ENCODE measurements at places on chromosomes 4 and X.

- DNase-seq: no peak
Measured at GRCh38 chr4:22514481-22514880, 1.4 kb downstream of the ADGRA3 start.

GRCh38 chr4:71860643-71861042, 76.8 kb upstream of the GC start:
- no peak for DNase-seq

GRCh38 chrX:140123446-140123845, 158.1 kb upstream of the CXorf66 start:
- DNase-seq: no peak

GRCh38 chr4:59655996-59656395, 1544.1 kb upstream of the ADGRL3 start:
- DNase-seq: no peak

- no peak for DNase-seq
Measured at GRCh38 chrX:50211510-50211909, 6.9 kb downstream of the CCNB3 start.

DNA sequence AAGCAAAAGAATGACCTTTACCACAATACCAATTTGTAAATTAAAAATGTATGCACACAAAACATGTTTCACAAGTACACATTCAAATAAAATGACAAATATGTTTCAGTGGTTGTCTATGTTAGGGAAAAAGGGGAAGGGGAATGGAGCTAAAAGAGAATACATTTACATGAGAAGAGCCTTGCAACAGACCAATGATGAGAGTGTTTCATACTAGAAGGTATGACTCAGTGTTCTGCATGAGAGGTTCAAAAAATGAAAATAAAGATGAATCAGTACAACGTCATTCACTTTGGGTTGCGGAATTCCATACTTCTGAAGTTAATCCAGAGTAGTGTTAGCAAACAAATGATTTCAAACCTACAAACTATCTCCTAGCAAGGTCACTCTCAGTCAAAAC, 51.7 kb downstream of the RPGR start:
- DNase-seq: no peak

DNA sequence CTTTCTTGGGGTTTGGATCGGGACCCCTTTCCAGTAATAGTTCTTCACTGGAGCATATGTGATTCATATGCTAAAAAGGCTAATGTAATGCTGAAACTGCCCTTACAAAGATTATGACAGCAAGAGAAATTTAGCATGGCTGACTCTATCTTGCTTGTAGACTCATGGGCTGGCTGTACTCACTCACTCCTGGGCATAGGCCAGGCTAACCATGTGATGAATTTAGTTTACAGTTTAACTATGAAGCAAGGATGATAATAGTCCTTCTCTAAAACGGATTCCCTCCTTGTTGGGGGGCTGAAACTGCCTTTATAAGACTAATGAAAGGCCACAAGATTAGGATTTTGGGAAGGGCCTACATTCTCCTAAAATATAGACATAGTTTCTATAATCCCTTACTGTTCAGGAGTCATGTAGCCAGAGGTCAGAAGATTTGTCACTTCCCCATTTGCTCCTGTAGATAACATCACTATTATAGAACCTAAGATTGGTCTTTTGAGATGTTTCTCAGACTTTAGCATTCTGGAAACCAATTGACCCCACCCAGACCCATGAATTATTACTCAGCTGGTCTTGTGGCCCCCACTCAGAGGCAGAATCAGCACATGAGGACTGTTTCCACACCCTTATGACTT, 20.8 kb upstream of the CEP135 start:
- no peak for DNase-seq

GRCh38 chrX:110732266-110732665, 63.4 kb downstream of the CHRDL1 start:
- no peak for DNase-seq

- DNase-seq: no peak
Measured at GRCh38 chr4:7697343-7697742, 242.3 kb downstream of the AFAP1 start.

DNA sequence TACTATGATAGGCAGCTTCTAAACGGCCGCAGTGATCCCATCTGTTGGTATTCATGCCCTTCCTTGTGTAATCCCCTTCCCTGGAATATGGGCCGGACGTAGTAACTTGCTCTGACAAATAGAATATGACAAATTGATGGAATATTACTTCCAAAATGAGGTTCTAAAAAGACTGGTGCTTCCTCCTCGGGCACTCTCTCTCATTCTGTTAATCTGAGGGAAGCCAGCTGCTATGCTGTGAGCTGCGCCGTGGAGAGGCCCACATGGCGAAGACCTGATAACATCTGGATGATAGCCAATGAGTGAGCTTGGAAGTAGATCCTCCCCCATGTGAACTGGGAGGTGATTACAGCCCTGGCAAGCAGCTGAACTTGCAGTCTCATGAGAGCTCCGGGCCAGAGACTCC, 27.2 kb upstream of the SLC25A4 start:
- DNase-seq: no peak

DNA sequence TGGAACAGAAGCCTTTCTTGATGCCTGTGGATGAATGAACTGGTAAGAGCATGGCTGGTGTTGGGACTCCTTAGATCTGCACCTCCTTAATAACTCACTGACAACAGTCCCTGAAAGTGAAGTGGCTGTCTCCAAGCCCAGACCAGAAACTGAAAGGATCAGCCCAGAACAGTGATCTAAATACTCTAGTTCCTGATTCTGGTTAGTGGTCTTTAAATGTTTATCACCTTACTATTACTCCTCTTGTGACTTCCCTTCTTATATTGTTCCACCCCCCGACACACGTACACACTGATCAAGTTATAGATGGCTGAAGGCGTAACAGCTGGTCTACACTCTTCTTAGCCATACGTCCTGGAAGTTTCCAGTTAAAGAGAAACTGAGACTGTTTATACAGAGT, 33.8 kb upstream of the ARMCX2 start:
- DNase-seq: no peak

DNA sequence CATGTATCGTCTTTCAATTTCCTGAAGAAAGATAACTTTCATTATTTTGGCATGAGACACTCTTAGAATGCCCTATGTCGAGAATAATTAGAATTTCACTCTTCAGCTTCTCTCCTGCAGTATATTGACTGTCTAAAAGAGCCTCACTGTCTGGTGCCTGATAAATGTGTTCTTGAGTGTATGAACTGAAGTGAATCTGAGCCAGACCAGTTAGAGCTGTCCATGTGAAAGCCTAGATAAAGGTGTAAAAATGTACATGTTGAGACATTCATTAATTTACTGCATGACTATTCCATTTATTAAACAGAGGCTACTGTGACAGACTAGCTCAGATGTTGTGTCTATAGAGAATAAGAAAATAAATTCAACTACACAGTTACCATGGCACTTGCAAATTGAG, 283.2 kb downstream of the PCDH18 start:
- no peak for DNase-seq

DNA sequence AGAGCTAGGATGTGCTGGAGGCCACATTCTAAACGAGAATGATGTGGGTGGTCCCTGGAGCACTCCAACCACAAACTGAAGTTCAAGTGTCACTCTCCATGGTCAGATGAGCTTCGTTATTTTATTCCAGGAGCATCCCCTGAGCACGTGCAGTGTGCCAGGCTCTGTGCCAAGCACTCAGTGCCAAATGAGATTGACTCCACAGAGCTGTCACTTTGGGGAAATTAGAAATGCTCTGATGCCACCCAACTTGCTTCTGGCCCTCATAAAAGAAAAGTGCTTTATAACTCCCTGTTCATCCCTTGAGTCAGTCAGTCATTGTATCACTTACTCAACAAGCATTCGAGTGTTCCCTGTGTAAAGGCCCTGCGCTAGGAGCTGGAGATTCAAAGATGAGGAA, 91.2 kb downstream of the RTL5 start:
- no peak for DNase-seq

- no peak for DNase-seq
Measured at GRCh38 chrX:113384628-113385027, 544.0 kb upstream of the AMOT start.

GRCh38 chrX:145393702-145394235, 146.5 kb downstream of the SPANXN1 start:
- DNase-seq: no peak

GRCh38 chr4:40722576-40723161, 27.1 kb upstream of the NSUN7 start:
- DNase-seq: no peak

GRCh38 chr4:52640808-52641565, 18.1 kb downstream of the USP46 start:
- DNase-seq: no peak

DNA sequence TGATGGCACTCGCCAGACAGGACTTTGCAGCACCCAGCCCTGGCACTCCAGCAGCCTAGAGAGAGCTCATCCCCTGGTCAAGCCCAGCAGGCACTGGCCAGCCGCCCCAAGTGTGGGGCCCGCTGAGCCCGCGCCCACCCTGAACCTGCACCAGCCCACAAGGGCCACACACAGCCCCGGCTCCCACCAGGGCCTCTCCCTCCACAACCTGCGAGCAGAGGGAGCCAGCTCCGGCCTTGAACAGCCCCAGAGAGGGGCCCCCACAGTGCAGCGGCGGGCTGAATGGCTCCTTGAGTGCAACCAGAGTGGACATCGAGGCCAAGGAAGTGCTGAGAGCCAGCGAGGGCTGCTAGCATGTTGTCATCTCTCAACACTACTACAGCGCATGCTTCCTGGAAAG, 34.4 kb upstream of the DEFB131A start:
- DNase-seq: no peak

DNA sequence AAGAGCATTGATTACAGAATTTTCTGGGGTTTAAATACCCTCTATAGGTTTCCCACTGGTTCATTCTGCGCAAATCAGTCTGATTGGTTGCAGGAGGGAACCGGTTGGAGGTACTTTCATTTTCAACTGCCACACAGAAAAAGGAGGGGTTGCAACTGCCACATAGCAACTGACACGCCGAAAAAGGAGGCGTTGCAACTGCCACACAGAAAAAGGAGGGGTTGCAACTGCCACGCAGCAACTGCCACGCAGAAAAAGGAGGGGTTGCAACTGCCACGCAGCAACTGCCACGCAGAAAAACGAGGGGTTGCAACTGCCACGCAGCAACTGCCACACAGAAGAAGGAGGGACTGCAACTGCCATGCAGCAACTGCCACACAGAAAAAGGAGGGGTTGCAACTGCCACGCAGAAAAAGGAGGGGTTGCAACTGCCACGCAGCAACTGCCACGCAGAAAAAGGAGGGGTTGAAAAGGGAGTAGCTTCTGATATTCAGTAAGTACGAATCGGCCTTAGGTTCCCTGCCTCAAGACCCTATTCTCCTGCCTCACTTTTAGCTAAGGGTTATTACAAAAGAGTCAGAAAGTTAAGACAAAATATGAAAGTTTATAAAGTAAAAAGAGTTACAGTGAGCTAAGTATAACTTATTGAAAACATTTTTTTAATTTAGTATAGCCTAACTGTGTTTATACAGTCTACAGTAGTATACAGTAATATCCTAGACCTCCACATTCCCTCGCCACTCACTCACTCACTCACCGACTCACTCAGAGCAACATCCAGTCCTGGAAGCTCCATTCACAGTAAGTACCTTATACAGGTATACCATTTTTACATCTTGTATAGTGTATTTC, 431.8 kb downstream of the KCTD8 start:
- no peak for DNase-seq

DNA sequence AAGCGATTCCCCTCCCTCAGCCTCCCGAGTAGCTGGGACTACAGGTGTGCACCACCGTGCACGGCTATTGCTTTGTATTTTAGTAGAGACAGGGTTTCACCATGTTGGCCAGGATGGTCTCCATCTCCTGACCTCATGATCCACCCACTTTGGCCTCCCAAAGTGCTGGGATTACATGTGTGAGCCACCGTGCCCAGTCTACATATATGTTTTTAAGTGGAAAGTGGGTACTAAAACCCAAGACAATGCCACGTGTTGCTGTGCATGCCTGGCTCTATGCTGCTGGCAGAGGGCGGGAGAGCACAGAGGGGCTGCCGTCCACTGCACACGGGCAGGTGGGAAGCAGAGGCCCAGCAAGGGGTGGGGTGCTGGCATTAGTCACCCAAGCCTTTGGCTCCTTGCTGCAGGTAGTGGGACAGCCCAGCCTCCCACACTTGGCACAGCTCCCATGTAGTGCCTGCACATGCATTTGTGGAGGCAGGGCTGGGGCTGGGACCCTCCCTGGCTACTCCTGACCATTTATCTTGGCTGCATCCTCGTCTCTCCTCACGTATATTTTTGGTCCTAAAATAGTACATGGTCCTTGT, 3.5 kb downstream of the EMD start:
- no peak for DNase-seq

DNA sequence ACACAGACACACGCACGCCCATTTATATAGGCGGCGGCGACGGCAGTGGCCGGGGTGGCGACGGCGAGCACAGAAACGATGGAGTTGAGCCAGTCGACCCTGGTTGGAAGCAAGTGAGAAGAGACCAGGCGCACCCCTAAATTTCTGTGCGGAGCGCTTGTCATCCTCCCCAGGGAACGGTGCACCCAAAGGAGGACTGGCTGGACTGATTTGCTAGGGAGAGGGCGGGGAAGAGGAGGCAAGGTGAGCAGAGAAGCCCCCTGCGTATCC, 302 bp downstream of the NHS start:
- DNase-seq: no peak

DNA sequence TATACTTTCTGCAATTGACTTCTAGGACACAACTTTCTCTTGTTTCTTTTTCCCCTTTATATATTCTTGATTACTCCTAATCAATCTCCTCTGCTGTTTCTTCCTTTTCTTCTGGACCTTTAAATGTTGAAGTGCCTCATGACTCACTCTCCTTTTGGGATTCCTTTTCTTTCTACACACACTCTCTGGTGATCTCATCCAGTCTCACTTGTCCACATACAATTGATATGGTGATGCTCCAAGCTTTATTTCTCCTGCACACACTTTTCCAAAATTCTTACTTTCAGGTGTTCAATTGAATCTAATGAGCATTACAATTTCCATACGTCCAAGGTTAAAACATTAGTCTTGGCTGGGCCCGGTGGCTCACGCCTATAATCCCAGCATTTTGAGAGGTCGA, 794.8 kb upstream of the EPHA5 start:
- DNase-seq: no peak

DNA sequence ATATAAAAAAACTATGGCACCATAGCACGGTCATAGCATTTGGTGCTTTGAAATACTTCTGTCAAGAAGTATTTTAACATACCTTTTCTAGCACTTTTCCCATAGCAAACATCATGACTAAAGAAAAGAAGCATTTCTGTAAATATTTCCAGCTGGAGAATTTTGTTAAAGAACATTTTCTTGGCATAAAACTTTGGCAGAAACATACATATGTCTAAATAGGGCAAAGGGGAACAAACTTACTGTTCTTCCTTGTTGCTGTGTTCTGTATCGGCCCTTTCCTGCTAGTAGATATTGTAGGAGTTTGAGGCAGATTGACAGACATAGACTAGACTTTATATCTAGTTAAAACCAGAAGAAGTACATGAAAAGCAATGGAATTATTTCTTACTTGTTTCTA, 2368.5 kb downstream of the PCDH7 start:
- no peak for DNase-seq
